Muscle of back (tissue), 13 donors: ENCODE measurements at places on chromosomes 11 and 22. TPM values are rescaled to one million over a fixed set of nuclear protein-coding genes. Genes with fewer than 3 reads are reported as not detected.

- DNase-seq: peak; percentile 49
These were observed 267.5 kb downstream of the SBF2 start for GRCh38 chr11:10026514-10026913.

- DNase-seq: no peak
These were observed 62.6 kb downstream of the MPPED1 start for GRCh38 chr22:43474161-43475101.

The MAPK8IP1 gene
- polyA plus RNA-seq: 18.9 TPM

DNA sequence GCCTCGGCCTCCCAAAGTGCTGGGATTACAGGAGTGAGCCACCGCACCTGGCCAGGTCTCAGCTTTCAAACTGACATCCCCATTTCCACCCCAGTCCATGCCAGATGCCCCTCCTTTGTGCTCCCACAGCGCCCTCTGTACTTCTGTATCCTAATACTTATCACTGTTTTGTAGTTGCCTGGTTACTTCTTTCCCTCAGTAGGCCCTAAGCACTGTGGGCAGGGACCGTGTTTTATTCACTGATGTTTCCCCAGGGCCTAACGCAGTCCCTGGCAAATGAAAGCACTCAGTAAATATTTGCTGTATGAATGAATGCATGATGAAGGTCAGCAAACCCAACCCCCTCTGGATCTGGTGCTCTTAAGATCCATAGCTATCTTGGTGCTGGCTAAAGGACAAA lies 2.2 kb upstream of the TRIM3 start:
- DNase-seq: no peak

The CELSR1 gene
- 3.0 TPM for polyA plus RNA-seq

DNA sequence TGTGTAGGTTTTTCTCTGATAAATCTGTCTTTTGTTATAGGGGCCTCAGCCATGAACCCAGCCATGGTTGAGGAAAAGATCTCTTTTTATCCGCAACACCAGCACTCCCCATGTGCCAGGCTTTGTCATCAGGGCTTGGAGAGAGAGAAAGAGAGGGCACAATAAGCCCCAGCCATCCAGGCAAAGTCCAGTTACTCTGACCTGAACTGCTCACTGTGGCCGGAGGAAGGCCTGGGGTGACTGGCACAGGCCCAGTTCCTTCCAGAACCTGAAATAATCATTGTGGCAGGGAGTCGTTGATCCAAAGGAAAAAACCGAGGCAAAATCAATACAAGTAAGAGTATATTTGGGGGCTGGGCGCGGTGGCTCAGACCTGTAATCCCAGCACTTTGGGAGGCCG lies 3.9 kb upstream of the ARHGAP8 start:
- no peak for DNase-seq

DNA sequence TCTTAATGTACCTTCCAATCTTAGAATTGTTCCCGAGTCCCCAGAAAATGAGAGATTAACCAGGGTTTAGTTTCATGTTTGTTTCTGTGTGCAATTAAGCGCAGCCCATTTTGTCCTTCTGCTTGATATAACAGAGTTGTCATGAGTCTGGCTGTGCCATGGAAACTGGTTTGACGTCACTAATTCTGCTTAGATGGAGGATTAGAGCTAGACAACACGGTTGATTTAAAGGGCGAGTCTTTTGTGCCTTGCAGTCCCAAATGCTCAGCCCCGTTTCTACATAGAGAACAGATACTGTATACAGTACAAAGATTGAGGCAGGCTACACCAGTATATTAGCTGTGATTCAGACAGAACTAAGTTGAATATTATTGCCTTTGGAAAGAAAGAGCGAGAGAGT lies 45.5 kb upstream of the ALKBH3 start:
- no peak for DNase-seq

DNA sequence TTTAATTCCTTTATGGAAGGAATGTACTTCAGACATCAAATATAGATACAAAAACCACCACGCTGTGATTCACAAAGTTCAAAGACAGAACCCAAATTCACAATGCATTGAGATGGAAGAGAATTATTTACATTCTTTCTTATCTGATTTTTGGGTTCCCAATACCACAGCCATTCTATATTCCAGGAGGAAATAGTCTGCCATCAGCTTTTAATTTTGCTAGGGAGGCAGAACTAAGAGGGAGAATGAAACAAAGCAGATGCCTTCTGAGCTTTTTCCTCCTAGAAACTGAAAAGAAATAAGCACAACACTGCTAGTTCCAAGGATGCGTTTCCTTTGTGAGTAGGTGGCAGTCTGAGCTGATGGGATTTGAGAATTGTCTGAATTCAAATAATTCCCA lies 283.0 kb upstream of the NARS2 start:
- DNase-seq: no peak

GRCh38 chr11:17386331-17387084 lies 2.0 kb downstream of the KCNJ11 start:
- peak; percentile 59 for DNase-seq
